Diencephalon (tissue), 1 donor: ENCODE measurements at places on chromosomes 16 and 17. TPM values are rescaled to one million over a fixed set of nuclear protein-coding genes. Genes with fewer than 3 reads are reported as not detected.

The SLC9A5 gene
- total RNA-seq = 2.8 TPM

The RNF213 gene
- total RNA-seq = 22.6 TPM

The ENO3 gene
- 1.8 TPM for total RNA-seq

The TRAP1 gene
- total RNA-seq = 75.2 TPM

The CETP gene
- total RNA-seq = 1.4 TPM

The KRT12 gene
- total RNA-seq = not detected

The NRN1L gene
- not detected for total RNA-seq

The GINS2 gene
- 5.8 TPM for total RNA-seq

The SPNS1 gene
- 27.7 TPM for total RNA-seq

The ASGR1 gene
- 20.1 TPM for total RNA-seq

The KCNH6 gene
- total RNA-seq = 0.69 TPM

The SCNN1B gene
- total RNA-seq = 0.23 TPM

The TMEM88 gene
- 2.3 TPM for total RNA-seq

The TMEM238L gene
- total RNA-seq = not detected

The NPEPPS gene
- total RNA-seq = 191 TPM

The SMURF2 gene
- 52.1 TPM for total RNA-seq

The SLC35B1 gene
- total RNA-seq = 51.4 TPM

The MTSS2 gene
- 78.9 TPM for total RNA-seq

The PIPOX gene
- total RNA-seq = 10.1 TPM

The PYY gene
- total RNA-seq = not detected

The ZNRF1 gene
- 26.8 TPM for total RNA-seq

The NCOR1 gene
- total RNA-seq = 109 TPM

The STUB1 gene
- 81.2 TPM for total RNA-seq

The CES3 gene
- under 0.01 TPM for total RNA-seq

The OTOA gene
- 0.69 TPM for total RNA-seq

The PDILT gene
- not detected for total RNA-seq

The STAC2 gene
- total RNA-seq = 0.46 TPM

The SOX9 gene
- 22.8 TPM for total RNA-seq

The KRT9 gene
- total RNA-seq = not detected

The SARM1 gene
- total RNA-seq = 32.8 TPM

The TCAP gene
- 1.4 TPM for total RNA-seq

The KRT37 gene
- not detected for total RNA-seq

The FOXL1 gene
- total RNA-seq = 1.2 TPM
